Fibroblast of mammary gland (primary cell): ENCODE measurements at places on chromosomes 2 and 18.

DNA sequence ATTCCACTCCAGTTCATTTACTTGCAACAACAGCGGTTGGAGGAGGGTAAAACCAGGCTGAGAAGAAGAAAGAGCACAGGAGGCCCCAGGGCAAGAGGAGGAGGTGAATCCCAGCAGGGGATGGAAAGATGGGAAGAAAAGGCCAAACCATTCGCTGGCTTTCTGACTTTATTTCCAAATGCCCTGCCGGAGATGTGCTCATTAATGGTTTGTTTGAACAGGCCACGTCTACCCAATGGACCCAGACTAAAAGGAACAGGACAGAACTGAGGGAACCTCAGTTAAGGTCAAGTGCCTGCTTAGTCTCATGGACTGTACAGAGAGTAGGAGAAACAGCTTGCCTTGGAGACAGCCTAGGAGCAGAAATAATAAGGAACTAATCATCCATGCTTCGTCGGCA lies 121.6 kb upstream of the NDUFV2 start:
- DNase-seq: no peak

GRCh38 chr18:54094474-54094873 lies 130.0 kb downstream of the MBD2 start:
- no peak for DNase-seq

- DNase-seq: no peak
Measured at GRCh38 chr2:1745171-1746023, 1.1 kb upstream of the PXDN start.

DNA sequence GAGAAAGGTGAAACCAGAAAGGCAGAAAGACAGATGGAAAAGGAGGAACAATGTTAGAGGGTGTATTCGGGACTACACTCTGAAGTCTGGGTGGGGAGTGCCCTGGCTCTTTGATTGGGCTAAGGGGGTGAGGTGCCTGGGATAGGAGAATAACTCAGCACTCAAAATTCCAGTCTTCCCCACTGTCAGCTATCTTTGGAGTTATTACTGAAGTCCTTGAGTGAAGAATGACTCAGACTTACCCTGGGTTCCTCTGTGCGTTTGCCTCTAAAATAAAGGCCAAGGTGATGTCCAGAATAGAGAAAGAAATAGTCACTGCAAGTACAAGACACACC lies 151.8 kb upstream of the SERPINE2 start:
- peak; percentile 54 for DNase-seq

GRCh38 chr2:159075727-159076126 lies 107.3 kb downstream of the TANC1 start:
- peak; percentile 70 for DNase-seq

GRCh38 chr2:120430501-120430830 lies 84.5 kb downstream of the INHBB start:
- DNase-seq: no peak
